Stimulated activated CD4-positive, alpha-beta T cell treated with anti-CD3 and anti-CD28 coated beads, Interleukin-1b, Interleukin-23, amount 100 ng/mL, for 1 hour (primary cell): ENCODE measurements at places on chromosomes 2 and 18.

DNA sequence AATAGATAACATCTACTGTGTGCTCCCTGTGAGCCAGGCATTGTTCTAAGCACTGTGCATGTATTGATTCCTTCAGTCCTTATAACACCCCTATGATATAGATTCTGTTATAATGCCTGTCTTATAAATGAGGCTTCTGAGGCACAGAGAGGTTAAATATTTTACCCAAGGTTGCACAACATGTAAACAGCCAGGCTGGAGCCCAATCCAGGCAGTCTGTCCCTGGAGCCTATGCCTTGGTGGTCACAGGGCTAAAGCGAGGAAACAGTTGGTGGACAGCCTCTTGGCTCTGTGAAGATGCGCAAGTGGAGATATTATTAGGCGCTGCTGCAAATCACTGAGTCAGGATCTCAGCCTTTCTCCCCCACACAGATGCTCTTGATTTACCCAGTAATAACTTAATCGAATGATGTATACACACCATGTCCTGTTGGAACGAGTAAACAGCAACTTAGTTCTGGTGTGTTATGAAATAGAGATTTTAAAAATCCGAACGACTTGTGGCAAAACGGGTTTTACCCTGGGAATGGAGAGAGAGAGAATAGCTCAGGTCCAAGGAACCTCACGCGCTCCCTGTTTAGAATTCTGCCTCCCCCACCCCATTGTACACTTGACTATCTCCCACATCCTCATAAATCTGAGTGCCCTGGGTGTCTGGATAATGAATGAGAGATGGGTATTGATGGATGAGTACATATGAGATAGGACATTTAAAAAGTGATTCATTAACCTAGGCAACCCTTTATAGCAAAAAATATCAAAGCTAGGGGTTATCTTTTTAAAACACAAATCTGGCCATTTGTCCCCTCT is 231.9 kb downstream of the BCL2 start:
- no peak for DNase-seq

DNA sequence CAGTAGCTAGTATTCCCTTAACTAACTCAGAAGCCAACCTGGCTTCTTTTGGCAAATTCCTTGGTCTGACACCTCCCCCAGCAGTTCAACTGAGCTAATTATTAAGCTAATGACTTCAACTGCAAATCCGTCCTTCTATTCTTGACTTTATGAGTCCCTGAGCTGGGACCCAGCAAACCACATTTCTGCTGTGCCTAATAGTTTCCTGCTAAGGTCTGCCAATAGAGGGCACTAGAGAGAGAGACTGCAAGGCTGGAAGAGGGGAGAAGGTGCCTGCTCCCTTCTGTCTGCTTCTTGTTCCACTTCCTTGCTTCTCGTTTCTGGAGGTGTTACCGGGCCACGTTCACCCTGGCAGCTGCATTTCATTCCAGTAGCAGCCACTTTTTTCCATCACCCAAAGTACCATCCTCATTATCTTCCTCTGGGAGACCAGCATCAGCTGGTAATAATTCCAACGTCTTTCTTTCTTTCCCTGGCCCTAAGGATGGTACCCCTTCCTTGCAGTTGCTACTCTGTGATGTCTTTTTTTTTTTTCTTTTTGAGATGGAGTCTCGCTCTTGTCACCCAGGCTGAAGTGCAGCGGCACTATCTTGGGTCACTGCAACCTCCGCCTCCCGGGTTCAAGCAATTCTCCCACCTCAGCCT is 352.0 kb downstream of the TNS1 start:
- DNase-seq, result no peak

DNA sequence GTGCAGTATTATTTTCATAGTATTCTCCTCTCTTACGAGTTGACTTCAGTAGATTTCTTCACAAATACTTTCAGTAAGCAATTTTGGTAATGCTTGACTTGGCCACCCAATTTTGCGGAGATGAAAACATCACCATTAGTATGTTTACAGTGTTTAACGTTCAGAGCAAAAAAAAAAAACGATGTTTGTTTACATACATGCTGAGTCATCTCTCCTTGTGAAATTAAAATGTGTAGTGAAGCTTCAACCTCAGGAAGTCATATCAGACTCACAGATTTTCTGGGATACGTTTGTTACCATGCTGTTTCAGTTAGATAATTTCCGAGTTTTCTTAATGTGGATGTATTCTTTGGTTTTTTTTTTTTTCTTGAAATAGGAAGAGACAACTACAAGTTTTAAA is 100.1 kb downstream of the CTNNA2 start:
- no peak for DNase-seq

GRCh38 chr2:40489678-40489960 is 37.7 kb upstream of the SLC8A1 start:
- DNase-seq, result no peak

GRCh38 chr2:201138401-201138970 is 22.5 kb downstream of the CFLAR start:
- DNase-seq, result no peak
